ENCODE measurements at places on chromosomes 16 and 17.
A peak's percentile ranks its signal among the peaks of the same experiment; 100 is the strongest.

- DNase-seq = no peak
Measured at GRCh38 chr16:89905511-89906139, 13.0 kb upstream of the MC1R start.

DNA sequence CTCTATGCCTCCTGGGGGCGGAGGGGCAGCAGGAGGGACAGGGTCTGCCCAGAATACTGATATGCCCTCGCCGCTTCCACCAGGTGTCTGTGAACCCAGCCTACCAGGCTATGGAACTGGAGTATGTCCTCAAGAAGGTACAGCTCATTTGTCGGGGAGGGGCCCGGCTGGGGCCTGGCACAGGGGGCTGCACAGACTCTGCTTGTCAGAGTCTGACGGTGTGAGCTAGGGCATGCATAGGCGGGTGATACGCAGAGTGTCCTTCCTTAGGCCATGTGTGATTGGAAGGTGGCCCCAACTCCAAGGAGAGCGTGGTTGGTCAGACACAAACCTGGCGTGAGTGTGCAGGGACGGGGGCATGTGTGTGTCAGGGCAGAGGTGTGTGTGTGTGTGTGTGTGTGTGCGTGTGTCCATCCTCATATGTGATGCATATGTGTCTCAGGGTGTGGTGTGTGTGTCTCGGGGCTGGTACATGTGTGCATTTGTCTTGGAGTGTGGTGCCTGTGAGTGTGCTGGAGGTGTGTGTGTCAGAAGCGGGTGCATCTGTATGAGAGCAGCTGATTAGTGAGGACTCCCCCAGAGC lies 7.0 kb downstream of the CHAD start:
- no peak for DNase-seq

GRCh38 chr16:29011112-29011511 lies 26.3 kb downstream of the LAT start:
- no peak for DNase-seq

DNA sequence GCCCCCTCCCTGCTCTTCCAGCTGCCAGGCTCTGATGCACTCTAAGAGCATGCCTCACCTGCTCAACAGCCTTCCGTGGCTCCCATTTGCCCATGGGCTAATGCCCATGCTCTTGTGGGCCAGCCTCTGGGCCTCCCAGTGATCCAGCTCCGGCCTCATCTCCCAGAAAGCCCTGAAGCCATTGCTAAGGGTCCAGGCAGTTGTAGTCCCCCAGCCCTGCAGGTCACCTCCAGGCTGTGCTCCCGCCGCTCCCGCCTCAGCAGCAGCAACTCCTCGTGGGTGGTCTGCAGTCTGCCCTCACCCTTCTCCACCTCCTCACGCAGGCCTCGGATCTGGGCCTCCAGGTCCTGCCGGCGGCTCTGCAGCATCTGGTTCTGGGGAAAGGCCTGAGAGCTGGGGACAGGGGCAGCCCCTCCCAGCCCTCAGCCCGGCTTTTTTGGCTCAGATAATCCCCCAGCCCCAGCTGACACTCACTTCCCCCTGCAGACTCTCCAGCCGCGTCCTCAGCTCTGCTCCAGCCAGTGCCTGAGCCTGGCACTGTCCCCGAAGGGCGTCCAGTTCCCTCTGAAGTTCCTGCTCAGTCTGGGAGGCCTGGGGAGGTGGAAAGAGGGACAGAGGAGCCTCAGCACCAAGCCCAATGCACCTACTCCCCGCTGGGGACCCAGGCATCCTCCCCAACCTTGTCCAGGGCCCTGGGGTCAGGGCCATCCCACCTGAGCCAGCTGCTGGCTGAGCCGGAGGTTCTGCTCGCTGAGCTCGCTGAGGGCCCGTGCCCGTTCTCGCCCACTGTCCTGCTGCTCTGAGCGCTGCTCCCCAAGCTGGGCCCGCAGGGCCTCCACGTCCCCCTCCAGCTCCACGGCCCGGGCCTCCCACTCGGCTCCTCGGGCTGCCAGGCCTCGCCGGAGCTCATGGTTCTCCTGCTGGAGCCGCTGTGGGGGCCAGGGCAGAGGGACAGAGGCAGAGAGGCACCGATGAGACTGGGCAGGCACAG lies 6.2 kb downstream of the BICDL2 start:
- DNase-seq = no peak

DNA sequence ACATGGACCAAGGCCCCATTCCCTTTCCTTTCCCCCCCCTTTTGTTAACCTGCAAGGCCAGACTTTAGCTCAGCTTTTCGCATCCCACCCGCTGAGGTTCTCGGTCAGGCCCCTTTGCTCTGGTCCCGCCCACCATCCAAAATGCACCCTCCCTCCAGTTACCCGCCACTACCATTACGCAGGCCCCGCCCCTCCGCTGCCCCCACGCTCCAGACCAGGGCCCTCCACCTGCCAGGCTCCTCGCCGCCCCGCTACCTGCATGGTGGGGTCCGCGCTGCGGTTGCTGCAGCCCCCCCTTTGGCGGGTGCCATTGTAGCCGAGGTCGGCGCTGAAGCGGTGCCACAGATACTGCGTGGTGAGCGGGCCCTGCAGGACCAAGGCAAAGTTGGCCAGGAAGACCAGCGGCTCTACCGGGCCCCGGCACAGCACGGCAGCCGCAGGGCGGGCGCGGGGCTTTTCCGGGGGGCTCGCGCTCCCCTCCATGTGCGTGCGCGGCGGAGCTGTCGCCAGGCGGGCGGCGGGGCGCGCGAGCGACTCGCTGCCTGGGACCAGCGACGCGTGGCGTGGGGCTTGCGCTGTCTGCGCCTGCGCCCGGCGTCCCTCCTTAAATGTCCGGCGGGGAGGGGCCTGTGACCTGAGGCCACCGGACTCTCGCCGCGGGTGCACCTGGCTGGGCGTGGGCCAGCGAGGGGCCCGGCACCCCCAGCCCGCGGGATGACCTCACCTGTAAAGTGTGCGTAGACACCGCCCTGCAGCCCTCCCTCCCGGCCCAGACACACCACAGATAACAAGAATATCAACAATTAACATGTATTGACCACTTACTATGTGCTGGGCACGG lies at the start of gene SLC46A1:
TSS of gene SLC46A1 (minus strand) at position 581 of the 841 bp plus-strand sequence. CDS start at position 483, 98 bp downstream.
- DNase-seq = peak; percentile 11

GRCh38 chr17:27810211-27810901 lies 10.0 kb upstream of the NOS2 start:
- DNase-seq = no peak

- peak; percentile 24 for DNase-seq
Measured at GRCh38 chr16:74862743-74863244, 88.2 kb upstream of the FA2H start.

GRCh38 chr17:77011173-77012011 lies 129.4 kb upstream of the SEC14L1 start:
- peak; percentile 44 for DNase-seq

DNA sequence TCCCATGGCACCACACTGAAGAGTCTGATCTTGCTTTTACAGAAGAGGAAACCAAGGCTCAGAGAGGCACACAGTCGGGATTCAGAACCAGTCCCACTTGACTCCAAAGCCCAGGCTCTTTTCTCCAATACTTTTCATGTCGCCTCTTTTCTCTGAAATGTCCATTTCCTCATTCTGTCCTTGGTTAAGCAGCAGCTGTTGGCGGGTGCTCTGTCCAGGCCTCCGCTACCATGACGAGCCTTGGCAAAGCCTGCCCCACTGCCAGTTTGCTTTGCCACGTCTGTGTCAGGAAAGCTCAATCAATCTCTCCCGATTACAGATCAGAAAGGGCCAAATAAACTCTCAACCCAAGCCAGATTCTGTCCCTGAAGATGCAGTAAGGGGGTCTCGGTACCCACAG lies 9.1 kb upstream of the CEP295NL start:
- DNase-seq = no peak

- peak; percentile 67 for DNase-seq
Measured at GRCh38 chr17:16987830-16988601, 16.1 kb upstream of the TNFRSF13B start.

GRCh38 chr16:57299719-57300386 lies 15.4 kb upstream of the PLLP start:
- peak; percentile 79 for DNase-seq

GRCh38 chr17:35726127-35726952 lies 5.1 kb upstream of the RASL10B start:
- no peak for DNase-seq

DNA sequence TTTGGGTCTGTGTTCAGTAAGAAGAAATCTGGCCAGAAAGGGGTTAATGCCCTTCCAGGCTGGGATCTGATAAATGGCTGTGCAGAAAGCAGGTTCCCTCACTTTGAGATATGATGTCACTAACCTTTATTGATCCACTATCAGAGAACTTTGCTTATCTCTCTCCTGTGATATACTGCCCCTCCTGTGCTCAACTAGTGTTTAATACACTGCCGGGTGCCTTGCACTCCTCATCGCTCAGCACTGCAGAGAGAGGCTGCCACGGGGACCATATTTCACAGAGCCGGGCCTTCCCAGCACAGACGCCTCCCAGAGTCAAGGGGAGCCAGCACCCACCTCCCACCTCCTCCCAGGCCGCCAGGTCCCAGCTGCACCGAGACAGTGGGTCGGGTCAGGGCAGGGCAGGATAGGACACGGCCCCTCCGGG lies 20.2 kb downstream of the ZFHX3 start:
- DNase-seq = no peak

GRCh38 chr17:64500862-64501765 lies 4.3 kb upstream of the POLG2 start:
- DNase-seq = no peak

- no peak for DNase-seq
Measured at GRCh38 chr16:12010388-12011251, 34.1 kb downstream of the SNX29 start.

GRCh38 chr16:71524566-71525553 lies 1.4 kb upstream of the CHST4 start:
- DNase-seq = no peak

GRCh38 chr16:28100810-28101532 lies 37.5 kb upstream of the GSG1L start:
- no peak for DNase-seq

DNA sequence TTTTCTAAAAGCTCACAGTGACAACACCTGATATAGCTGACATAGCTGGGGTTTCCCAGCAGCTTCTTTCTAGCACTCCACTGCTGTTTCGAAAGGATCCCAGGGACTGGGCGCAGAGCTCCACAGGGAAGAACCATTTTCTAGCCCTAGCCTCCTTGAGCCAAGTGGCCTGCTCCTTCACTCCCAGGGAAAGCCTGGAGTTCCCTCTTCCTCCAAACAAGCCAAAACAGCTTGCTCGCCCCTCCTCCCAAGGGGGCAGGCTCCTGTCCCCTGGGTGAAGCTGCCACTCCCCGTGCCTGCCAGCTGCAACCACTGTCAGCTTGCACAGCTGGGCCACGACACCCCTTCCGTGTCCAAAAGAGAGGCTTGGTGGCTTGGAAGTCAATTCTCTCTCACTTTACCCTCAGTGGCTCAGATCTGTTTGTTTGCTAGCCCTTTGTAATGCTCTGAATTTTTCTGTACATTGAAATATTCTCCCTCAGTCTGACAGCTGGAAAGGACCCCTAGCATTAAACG lies 59.8 kb downstream of the CYTH1 start:
- no peak for DNase-seq

DNA sequence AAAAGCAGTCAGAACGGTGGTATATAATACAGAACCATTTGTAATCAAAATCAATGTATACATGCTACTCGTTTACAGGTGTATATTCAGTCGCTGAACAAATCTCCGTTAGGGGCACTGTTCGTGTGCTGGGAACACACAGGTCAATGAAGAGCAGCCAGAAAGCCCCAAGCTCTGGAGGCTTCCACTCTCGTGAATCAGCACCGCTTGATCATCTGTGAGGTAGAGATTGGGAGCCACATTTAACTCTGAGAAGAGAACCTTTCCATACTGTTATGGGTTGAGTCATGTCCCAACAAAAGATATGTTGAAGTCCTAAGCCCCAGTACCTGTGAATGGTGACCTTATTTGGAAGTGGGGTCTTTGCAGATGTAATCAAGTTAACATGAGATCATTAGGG lies 5.4 kb upstream of the CYTH1 start:
- no peak for DNase-seq

DNA sequence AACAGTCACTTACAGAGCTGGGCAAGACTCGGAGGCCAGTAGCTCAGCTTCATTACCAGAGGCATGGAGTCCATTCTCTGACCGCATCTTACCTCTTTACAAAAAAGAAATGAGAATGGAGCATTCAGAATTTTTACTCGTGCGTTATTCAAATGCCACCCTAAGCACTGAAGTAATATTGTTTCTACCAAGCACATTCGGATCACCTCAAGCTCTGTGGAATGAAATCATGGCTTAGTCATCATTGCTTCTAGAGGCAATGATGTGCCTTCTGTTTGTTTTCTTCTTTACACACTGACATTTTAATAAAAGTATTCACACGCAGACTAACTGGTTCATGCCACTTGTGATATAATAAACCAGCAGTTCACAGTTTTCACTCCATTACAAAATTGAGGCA lies 206.8 kb downstream of the PHKB start:
- no peak for DNase-seq

DNA sequence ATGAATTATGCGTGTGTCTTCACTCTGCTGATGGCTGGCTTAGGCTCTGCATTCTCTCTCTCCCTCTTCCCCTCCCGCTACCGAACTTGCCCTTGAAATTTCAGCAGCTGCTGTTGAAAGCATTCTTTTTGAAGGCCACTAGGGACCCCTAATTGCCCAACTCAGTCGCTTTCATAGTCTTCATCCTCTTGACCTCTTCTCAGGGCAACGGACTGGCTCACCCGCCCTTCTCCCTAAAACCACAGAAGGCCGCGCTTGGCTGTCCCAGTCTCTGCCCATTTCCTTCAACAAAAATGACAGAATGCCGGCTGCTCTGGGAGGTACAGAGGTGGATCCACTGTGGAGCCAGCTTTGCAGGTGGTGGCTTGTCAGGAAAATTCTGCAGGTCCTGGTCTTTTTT lies 21.0 kb upstream of the FMNL1 start:
- DNase-seq = no peak

DNA sequence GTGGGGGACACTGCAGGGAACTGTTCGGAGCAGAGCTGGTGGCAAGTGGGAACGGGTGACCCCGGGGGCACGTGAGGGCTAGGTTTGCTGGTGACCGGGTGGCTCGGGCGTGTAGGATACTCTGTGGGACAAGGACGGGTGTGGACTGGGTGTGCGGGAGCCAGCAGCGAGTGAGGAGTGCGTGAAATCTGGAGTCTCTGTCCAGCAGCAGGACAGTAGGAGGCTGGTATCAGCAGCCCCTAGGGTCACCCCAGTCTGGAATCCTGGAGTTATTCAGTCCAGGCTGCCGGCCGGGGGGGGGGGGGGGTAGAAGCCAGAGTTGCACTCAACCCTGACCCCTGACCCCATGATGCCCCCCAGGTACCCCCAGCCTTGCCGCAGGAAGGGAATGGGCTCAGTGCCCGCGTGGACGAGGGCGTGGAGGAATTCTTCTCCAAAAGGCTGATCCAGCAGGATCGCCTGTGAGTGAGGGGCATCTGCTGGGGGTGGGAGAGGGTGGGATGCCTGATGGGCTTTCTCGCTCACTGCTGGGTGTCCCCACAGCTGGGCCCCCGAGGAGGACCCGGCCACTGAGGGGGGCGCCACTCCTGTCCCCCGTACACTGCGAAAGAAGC lies 6.2 kb downstream of the ACD start:
- DNase-seq = no peak

DNA sequence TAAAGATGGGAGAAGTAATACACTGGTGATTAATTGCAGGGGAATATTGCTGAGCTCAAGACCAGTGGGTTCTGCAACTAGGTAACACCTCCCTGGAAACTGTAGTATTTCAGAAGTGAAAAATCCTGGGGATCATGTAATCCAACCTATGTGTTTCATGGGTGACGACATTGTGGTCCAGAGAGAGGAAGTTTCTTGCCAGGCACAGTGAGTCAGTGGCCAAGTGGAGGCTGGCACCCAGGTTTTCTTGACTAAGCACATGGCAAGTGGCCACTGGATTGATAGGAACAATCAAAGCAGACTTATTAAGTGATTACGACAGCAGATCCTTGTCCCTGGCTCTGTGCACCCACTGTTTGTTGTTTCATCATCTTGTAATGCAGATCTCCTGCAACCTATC lies 14.6 kb upstream of the CIITA start:
- no peak for DNase-seq

GRCh38 chr17:64213995-64214811 lies 48.9 kb downstream of the TEX2 start:
- DNase-seq = no peak

Data from CD4-positive, alpha-beta T cell treated with Interleukin-6 at 100 ng/mL for 8 hours (primary cell).